GM03348 (cell line): ENCODE measurements at places on chromosomes 16 and 17.
A peak's percentile ranks its signal among the peaks of the same experiment; 100 is the strongest.

- DNase-seq, result no peak
Measured at GRCh38 chr16:25279491-25279890, 21.8 kb upstream of the ZKSCAN2 start.

GRCh38 chr16:8905168-8905762 lies 23.1 kb downstream of the LITAFD start:
- peak; percentile 39 for DNase-seq

DNA sequence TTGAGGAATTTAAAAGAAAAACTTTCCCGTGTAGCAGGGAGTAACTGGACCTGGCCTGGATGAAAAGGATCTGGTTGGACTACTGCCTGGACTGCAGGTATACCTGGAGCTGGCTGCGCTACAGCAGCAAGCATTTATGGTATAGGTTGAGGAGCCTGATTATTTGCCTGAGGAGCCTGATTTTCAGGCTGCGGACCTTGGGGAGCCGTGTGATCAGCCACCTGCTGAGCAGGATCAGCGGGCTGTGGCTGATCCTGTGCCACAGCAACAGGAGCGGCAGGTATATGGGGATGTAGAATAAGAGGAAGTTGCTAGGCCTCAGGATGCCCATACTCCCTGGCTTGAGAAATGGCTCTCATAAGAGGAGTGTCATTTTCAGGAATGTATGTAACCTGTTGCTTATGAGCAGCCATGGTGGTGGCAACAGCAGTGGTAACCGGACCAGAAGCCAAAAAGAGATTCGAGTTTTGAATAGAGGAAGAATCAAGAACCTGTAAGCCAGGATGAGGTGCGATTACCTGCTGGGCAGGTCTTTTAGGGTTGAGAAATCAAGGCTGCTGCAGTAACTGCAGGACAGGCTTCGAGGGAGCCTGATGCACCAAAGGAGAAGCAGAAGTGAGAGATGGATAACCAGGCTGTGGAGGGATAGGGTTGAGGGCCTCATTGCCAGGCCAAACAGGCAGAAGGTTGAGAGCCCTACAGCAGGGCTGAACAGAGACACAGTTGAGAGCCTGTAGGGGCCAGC lies 60.9 kb upstream of the ARL4D start:
- no peak for DNase-seq

GRCh38 chr17:9943343-9943742 lies 38.3 kb upstream of the RCVRN start:
- no peak for DNase-seq

DNA sequence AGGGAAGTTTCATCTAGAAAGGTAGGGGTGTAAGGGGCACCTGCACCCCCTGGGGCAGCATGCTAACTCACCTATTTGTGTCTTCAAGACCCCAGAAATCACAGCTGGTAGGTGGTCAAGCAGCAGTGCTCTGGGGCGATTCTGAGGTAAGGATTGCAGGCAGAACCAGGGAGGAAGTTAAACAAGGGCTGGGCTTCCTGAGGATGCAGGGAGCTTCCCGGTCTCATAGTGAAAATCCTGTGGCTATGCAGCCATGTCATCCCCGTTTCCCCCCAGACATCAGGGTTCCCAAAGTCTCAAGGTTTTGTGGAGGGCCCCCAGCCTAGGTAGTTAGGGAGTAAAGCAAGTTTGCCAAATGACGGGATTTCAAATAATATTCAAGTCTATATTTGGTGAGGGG lies 78.5 kb downstream of the C16orf78 start:
- no peak for DNase-seq

GRCh38 chr17:56292010-56292409 lies 138.7 kb downstream of the ANKFN1 start:
- DNase-seq, result peak; percentile 65

GRCh38 chr16:55044201-55044975 lies 113.7 kb downstream of the IRX5 start:
- DNase-seq, result no peak

GRCh38 chr17:82134101-82134500 lies 36.1 kb upstream of the FASN start:
- DNase-seq, result no peak

GRCh38 chr16:27759301-27759871 lies 209.4 kb downstream of the KATNIP start:
- peak; percentile 61 for DNase-seq

DNA sequence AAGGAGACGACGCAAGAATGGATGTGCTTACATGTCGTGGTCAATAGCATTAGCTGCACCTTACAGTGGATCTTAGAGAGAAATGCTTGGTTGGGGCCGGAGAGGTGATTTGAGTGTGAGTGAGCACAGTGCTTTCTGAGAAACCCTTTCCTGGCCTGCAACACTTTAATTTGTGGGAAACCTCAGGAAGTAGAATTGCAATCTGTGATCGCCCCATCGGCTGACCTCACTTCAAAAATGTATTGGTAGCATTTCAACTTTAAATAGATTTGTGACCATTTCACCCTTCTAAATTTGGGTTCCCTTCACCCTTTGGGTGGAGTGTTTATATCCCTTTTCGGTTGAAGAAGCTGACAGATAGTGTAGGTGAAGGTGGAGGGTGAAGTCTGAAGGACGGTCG lies 13.2 kb downstream of the PRKCB start:
- no peak for DNase-seq

- DNase-seq, result peak; percentile 53
Measured at GRCh38 chr17:50469208-50469605, 527 bp upstream of the CHAD start.

GRCh38 chr17:77905266-77905665 lies 53.2 kb upstream of the TNRC6C start:
- no peak for DNase-seq

GRCh38 chr17:67506966-67507365 lies 129.9 kb downstream of the PITPNC1 start:
- DNase-seq, result peak; percentile 55

- DNase-seq, result no peak
Measured at GRCh38 chr16:15988268-15989013, 39.0 kb downstream of the ABCC1 start.

DNA sequence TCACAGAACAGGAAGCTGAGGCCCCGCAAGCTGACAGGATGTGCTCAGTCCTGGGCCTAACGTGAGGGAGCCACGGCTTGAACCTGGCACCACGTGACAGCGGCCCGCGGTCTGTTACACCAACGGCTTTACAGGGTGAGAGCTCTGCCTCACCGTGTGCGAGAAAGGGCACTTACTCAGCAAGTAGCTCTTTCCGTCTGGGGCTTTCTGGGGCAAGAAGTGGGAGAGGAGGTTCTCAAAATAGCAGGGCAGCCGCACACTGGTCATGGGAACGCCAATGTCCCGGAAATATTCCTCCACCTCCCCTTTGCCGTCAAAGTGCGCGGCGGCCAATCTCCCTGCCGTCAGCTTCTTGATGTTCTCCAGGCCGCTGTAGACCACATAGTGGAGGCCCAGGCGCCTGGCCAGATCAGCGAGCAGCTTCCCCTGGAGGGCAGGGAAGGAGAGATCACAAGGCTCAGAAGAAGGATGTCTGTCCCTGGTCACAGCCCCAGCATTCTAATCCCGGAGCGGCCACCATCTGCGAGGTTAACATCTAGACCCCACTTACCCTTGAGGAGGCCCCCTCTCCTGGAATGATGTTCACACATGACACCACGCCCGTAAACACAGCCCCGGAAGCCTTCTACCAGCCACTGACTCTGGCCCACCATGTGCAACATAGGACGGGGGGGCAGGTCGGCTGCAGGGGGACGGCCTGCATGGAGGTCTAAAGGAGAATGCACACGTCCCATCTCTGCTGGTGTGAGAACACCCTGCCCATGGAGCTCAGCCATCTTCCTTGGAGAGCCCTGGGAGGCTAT lies 8.2 kb downstream of the NMRAL1 start:
- DNase-seq, result no peak

DNA sequence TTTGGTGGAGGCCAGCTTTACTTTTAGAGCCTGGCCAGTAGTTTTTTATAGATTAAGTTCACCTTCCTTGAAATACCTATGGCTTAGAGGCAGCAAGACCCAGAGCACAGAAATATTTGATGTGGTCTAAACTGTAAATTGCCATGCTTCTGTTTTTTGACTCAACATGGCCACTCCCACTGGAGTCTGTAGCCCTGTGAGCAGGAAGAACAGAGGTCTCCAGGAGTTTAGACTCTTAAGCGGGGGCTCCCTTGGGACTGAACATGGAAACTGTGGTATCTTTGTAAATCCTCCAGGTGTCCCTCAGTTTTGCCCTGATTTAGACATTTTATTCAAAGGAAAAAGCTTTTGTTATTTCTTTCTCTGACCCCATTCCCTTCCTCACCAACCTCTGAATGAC lies 145.6 kb downstream of the FTO start:
- no peak for DNase-seq

- no peak for DNase-seq
Measured at GRCh38 chr17:78818932-78819331, 21.7 kb downstream of the USP36 start.

DNA sequence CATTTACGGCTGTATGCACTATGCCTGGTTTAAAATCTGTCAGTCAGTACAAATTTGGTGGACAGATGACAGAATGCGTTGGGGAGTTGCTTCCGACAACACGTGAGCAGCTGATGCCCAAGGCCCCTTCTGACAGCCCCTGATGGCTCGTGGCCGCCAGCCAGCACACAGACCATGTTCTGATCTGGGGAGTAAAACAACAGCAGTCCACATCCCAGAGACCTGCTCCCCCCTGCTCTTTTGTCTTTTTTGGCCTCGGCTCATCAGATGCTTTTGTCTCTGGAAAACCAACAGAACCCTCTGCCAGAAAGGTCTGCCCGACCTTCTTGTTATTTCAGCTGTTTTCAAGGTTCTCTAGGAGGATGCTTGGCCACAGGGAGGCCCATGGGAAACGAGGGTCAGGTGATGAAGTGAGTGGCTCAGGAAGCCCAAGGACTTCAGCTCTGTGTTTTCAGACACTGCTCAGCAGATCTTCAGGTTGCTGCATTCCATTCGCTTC lies 10.8 kb downstream of the ARSG start:
- no peak for DNase-seq

DNA sequence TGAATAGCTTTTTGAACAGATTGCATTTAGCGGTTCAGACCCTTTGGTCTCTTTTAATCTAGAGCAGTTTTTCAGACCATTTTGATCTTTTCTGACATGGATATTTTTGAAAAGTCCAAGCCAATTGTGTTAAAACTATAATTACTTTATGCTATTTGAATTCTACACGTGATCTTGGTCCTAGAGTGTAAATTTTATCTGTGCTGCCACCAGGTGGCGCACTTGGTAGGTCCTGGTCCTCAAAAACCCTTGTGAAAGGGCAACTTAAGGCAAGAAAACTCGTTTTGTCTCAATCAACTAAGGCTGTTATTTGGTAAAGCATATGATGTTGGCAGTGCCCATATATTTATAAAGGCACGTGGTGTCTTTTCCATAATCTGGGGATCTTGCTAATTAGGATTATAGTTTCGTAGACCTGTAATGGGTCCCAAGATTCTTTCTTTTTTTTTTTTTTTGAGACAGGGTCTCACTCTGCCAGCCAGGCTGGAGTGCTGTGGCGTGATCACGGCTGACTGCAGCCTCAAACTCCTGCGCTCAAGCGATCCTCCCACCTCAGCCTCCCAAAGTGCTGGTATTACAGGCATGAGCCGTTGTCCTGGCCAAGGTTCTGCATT lies 43.9 kb upstream of the TEX2 start:
- DNase-seq, result peak; percentile 82

DNA sequence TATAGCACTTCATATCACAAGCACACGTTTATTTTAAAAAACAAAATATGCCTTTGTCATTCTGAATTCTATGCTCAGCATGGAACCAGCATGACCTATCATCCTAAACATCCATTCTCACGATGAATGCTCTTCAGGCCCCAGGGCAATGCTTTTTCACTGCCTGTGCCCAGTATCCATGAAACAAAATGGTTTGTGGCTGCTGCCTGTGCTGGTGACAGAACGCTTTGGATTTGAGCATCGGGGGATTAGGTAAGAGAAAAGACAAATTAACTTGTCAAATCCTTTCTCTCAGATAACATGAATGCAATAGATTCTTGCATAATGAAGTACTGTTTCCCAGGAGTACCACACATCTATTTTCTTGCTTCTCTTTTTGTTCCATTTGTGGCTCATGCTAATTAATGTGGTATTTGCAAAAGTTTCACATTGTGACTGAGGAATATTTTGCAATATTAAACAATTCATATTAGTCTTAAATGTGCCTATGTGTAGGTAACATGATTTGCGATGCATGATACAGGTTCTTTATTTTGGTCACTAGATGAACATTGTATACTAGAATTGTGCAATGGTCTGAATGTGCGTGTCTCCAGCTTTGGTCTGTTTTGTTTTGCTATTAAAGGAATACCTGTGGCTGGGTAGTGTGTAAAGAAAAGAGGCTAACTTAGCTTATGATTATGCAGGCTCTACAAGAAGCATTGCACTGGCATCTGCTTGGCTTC lies 25.8 kb upstream of the SRSF1 start:
- no peak for DNase-seq

DNA sequence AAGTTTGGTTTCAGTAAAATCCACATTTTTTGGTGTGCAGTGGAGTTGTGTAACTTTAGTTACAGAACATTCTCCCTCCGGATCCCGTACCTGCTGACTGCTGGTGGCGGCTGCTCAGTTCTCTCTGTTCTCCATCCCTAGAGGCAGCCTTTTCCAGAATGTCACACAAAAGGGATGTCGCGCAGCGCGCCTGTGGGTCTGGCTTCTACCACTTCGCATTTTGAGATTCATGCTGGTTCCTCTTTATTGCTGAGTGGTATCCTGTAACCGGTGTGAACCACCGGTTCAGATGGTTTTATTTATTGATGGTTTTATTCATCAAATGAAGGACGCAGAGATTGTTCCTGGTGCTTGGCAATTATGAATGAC lies 981 bp upstream of the CEP131 start:
- DNase-seq, result no peak

DNA sequence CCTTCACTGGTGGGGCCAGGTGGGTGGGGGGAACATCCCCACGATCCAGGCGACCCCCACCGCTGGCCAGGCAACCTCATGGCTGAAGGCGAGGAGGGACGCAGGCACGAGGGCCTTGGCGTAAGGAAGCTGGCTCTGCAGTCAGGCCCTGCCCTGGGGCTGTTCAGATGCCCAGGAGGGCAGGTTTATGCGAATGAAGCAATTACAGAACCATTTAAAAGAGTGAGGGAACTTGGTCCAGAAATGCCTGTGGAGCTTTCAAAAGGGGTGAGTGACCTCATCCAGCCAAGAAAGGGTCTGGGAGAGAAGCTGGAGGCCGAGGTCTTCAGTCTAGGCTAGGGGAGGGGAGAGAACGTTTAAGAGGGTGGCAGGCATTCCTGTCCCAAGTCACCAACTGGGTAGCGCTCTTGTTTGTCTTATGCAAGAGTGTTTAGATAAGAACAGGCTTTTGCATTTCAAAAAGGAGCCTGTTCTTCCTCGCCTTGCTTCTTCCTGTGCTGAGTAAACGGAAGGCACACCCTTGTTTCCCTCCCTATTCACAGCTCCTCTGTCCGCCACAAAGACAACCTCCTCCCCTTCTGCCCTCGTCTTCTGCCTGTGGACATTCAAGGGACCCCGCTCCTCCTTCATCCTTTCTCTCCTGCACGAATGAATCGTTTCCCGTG lies 183.5 kb upstream of the SDK2 start:
- DNase-seq, result no peak

DNA sequence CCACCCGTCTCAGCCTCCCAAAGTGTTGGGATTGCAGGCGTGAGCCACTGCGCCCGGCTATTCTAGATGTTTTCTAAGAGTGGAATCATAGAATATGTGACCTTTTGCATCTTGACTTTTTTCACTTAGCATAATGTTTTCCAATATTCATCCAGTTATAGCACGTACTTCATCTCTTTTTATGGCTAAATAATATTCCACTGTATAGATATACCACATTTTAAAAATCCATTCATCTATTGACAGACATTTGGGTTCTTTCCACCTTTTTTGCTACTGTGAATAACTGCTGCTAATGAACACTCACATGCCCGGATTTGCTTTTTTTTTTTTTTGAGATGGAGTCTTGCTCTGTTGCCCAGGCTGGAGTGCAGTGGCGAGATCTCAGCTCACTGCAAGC lies 3.2 kb upstream of the EIF5A start:
- DNase-seq, result no peak
